ENCODE measurements at places on chromosomes 6 and 20. TPM values are rescaled to one million over a fixed set of nuclear protein-coding genes. Genes with fewer than 3 reads are reported as not detected.

Gene PSORS1C1
- 1.1 TPM for polyA plus RNA-seq

Gene SIRPB1
- polyA plus RNA-seq, result 0.18 TPM

Gene LPA
- polyA plus RNA-seq, result not detected

Gene CCDC28A
- polyA plus RNA-seq, result 8.3 TPM

Gene MOG
- polyA plus RNA-seq, result not detected

Gene C6orf52
- polyA plus RNA-seq, result 0.27 TPM
